Activated gamma-delta T cell treated with Interleukin-2 at 50 U/mL for 16 hours (primary cell): ENCODE measurements at places on chromosomes 7 and 10.

- DNase-seq: peak; percentile 5
These were observed 26.8 kb upstream of the SORCS3 start for GRCh38 chr10:104614245-104614831.

DNA sequence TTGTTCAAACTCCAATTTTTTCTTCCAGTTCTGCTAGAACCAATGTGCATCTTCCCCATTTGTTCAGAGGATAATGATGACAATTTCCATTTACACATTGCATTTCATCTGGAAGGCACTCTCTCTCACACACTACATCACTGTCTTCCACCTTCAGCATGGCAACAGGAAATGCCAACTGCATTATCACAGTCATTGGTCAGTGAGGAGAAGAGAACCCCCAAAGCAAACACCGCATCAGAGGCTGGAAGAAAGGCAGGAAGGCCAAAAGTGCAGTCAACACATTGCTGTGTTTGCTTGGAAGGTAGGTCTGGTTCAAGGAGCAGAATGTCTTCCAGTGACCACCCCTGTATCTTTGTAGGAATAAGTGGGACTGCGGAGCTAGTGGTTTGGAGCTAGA is 192.2 kb upstream of the RHOBTB1 start:
- DNase-seq: no peak

DNA sequence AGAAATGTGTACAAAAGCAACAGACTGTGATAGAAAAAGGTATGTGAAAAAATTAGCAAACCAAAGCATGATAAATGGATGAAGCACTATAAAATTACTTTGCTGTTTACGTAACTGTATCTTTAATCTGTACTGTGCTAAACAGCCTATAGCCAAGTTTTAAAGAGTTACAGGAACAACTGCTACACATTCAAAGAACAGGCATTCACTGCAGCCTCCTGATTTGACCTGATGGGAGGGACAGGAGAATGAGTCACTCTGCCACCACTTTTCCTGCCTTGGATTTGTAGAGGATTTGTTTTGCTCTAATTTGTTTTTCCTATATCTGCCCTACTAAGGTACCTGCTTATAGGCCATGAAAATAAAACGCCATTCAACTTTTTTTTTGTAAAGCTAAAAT is 116.1 kb downstream of the FANK1 start:
- no peak for DNase-seq

DNA sequence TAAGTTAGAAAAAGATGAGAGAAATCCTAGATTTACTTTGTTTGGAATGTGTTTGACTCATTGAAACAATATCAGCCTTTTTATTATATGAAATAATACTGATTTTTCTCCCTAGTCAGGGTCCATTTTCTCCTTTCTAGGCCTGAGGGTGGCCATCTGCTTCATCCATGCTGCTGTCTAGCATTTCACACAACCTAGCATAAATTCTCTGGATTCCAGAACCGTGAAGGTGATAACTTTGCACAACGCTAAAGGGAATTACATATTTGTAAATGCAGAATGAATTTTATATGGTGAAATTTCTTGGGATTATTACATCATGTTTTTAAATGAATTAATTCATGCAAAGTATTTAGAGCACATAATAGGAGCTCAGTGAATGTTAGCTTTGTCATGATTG is 505.1 kb downstream of the INHBA start:
- no peak for DNase-seq

DNA sequence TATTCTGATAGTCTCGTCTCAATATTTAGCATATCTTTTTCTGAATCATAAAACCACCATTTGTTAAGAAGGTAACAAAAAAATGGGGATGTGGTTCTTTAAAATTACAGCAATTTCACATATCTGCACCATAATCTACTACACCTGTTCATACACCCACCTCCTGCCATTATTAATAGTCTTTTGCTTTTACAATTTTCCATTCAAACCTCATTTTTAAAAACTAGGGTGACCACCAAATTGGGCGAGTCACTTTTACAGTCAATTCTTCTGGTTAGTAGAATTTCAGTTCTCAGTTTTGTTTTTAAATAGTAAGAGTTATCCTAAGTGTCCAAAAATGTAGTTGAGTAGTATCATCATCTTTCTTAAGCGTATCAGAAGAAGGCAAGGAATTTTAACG is 48.4 kb upstream of the GSAP start:
- no peak for DNase-seq

GRCh38 chr7:5350600-5351385 is 68.0 kb downstream of the SLC29A4 start:
- DNase-seq: no peak

DNA sequence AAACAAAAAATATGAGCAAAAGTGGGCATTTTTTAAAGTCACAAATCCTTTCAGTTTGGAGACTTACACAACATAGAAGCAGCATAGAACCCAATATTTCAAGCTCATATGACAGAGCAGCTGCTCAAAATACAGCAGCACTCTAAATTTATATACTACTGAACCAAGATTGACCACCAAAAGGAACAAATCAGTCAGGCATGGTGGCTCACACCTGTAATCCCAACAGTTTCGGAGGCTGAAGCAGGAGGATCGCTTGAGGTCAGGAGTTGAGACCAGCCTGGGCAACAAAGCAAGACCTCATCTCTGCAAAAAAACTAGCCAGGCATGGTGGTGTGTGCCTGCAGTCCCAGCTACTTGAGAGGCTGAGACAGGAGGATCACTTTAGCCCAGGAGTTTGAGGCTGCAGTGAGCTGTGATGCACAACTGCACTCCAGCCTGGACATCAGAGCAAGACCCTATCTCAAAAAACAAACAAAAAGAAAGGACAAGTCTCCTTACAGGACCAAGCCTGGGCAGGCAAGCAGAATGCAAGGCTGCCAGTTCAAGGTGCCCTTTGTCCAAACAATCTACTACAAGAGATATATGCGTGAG is 40.0 kb downstream of the PARD3 start:
- DNase-seq: no peak

GRCh38 chr7:18153183-18153748 is 125.6 kb upstream of the PRPS1L1 start:
- DNase-seq: no peak

- no peak for DNase-seq
These were observed 15.8 kb downstream of the PODXL start for GRCh38 chr7:131540491-131541162.

DNA sequence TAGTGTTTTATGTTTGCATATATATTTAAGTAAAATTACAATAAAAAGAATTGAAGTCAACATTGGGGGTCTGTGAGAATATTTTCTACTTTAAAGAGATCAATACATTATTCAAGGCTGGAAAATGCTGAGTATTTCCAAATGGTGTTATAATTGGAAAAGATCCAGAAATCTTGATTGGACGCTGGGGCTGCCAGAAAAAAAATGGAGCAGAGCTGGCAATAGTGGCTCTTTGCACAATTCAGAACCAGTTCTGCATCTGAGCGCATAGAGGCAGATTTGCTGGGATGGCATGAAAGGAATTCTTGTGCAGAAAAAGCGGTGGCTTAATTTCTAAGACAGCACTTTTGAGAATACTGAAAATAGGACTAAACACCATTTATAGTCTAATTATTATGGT is 10.8 kb upstream of the VWC2 start:
- DNase-seq: no peak

- DNase-seq: no peak
These were observed 432.7 kb upstream of the NFE2L3 start for GRCh38 chr7:25719190-25719896.

- DNase-seq: peak; percentile 61
These were observed 208.3 kb downstream of the USP6NL start for GRCh38 chr10:11403116-11403515.

GRCh38 chr7:7242899-7243298 is 60.6 kb downstream of the C1GALT1 start:
- DNase-seq: no peak

- DNase-seq: peak; percentile 65
These were observed 328 bp downstream of the ESYT2 start for GRCh38 chr7:158829021-158829341.

GRCh38 chr7:47846138-47846836 is 102.0 kb downstream of the PKD1L1 start:
- no peak for DNase-seq

DNA sequence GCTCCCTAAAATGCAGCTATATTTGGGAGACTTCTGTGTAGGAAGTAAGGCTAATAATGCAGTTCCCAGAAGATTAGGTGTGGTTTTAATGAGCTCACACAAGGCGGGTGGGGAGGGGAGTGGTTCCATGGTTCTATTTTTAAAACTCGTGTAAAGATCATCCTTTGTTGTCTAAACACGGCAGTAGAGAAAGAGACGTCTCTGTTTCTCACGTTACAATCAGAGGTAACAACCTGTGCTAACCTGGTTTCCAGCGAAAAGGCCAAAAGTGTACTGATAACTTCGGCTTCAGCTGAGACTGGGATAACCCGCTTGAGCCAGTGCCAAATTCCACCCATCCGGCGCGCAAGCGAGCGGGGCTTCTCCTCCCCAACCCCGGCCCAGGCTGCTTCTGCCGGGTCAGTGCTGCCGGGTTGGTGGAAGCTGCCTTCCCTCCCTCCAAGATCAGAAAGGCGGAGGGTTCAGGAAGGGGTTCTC is 2.5 kb upstream of the MAP3K8 start:
- no peak for DNase-seq

GRCh38 chr7:22393913-22394729 is 37.2 kb upstream of the RAPGEF5 start:
- no peak for DNase-seq

DNA sequence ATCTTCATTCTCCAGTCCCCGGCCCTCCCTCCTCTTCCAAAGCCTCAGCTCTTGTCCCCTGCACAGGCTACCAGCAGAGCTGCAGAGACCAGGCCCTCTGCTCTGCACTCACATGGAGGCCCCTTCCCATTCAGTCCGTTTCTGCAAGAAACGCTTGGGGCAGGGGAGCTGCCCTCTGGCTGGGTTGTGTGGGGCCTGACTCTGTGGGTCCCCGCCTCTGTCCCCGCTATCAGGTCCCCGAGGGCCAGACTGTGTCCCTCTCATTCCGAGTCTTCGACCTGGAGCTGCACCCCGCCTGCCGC is 1.5 kb downstream of the PCOLCE start:
- no peak for DNase-seq

DNA sequence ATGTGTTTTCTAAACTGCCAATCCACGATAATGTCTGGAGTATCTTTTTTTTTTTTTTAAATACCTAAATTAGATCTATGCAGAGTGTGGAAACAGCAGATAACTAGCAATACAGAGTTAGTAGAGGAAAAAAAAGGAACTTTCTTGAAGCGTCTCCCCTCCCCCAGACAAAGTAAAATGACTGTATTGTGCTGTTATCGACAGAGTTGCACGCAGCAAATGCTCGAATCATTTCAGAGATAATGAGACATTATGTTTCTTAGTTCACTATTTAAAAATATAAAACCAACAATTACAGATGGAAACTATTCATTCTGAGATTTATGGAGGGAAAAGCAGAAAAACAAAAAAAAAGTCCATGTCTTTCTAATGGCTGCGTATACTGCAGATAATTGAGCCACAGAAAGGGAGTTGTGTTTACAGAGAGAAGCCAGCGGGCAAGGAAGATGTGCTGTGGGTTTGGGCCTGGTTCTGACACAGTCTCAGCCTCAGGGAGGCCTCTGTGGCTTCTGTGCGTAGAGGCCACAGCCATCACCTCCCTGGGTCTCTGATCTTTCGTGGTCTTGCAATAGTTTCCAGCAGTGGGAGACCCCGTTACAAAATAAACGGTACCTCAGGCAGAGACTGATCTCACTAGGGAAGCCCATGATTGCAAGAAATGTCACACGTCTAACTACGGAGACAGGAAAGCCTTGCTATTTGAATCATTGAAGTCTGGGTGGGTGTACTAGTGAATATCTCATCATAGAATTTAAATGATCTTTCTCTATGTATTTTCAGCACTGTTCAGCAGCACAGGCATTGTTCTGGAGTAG is 19.1 kb upstream of the KLF6 start:
- peak; percentile 55 for DNase-seq

- DNase-seq: no peak
These were observed 205.8 kb upstream of the KAT6B start for GRCh38 chr10:74620626-74621025.

DNA sequence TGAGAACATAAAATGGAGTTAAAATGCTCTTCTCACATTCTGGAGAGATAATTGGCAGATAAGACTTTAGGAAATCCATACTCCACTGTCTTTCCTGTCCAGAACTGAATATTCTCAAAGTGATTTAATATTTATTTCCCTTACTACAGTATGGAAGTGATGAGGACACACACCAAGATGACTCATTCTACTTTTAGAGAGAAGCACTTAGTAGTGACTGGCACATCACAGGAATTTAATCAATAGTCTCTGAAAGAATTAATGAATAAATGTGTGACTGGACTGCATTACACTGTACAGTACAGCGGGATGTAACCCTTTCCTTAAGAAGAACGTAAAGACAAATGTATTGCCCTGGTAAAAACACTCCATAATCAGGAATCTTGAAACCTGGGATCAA is 116.7 kb downstream of the SEMA3E start:
- DNase-seq: no peak

DNA sequence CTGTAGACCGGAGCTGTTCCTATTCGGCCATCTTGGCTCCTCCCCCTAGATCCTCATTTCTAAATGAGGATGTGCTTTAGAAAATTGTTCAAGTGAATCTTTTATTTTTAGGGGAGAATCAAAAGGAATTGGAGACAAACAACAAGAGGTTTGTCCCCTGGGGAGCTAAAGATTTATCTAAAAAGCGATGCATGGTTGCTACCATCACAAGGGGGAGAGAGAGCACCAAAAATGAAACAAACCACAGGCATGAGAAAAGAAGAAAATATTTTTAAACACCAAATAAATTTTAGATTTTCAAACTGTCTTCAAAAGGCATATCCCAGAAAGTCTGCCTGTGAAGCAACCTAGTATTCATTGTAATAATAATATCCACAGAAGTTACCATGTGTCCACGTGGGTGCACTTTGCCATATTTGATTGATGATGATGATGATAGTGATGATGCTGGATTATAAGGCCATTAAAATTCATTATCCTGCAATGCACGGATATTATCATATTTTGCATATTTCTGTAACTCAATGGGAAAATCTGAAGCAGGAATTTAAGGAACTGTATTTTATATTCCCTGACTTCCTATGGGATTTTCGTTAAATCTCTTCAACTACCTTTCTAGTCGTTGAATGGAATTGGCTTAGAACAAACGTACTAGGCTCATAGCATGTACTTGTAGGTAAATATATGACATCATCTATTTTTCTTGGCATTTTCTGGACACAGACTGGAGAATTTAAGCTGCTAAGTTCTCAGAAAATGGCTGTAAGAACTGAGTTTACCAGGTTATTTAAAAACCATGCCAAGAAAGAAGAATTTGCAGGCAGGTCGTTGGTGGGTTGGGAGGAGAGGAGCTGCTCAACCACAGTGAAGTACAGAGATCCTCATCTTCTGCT is 171.6 kb downstream of the WDR37 start:
- DNase-seq: no peak

- DNase-seq: no peak
These were observed 39.1 kb downstream of the CCM2 start for GRCh38 chr7:45039106-45039505.

- no peak for DNase-seq
These were observed 125.0 kb downstream of the FOXP2 start for GRCh38 chr7:114539575-114539974.

DNA sequence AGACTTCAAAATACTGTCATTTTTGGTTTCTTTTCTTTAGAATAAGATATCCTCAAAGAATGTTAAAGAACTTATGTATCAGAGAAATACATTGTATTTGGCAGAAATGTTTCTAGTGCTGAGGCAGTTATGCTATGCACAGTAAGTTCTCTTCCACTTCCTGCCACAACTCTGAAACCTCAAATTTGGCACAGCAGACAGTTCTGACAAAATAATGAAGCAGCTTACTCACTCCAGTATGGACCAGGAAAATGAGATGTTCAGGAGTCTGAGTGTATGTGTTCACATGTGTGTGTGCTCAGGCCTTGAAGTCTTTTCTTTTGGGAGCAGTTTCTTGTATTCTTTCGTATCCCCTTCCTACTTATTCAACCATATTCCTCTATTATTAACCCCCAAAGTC is 197.0 kb upstream of the AGK start:
- no peak for DNase-seq
